ENCODE measurements at places on chromosomes 3 and 15.

DNA sequence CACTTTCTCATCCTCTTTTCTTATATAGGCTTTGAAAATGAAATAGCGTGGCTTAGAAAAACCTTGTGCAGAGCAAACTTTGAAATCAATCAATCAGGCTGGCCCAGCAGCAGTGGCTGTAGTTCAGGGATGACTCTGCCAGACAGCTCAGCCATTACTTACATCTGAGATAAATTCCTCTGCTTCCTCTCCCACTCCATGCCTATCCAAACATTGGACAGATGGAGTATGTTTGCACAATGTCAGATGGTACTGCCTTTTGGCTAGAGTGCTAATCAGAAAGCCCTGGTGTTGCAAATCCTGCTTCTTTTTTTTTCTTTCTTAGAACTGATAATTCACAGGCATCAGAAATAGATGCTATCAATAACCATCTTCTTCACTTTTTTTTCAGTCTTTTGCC lies 1065.1 kb downstream of the AGBL1 start:
- DNase-seq, result no peak

GRCh38 chr3:195548006-195548405 lies 4.9 kb upstream of the PPP1R2 start:
- no peak for DNase-seq

- DNase-seq, result no peak
These were observed at the start of gene CCDC33 for GRCh38 chr15:74235962-74236361. TSS of gene CCDC33 (plus strand) at chr15:74236326. CDS start at chr15:74236720, 394 bp downstream.

GRCh38 chr3:153260681-153261080 lies 98.7 kb downstream of the RAP2B start:
- DNase-seq, result no peak
